ENCODE measurements at places on chromosomes 4 and X.

DNA sequence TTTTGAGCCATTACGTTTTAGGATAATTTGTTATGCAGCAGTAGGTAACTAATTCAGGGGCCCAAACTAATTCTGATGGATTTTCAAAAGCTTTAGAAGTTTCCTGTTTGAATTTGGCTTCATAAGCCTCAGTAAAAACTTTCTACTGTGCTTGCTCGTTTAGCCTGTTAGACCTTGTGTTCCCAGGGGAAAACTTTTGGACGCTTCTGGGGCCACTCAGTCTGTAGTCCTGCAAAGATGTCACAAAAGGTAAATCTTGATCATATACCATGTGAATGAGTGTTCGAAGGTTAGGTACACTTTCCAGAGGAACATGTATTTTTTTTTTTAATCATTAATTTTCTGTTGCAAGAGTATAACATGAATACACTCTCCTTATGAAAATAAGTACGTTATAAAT, 70.7 kb downstream of the SUPT20HL2 start:
- DNase-seq = no peak

DNA sequence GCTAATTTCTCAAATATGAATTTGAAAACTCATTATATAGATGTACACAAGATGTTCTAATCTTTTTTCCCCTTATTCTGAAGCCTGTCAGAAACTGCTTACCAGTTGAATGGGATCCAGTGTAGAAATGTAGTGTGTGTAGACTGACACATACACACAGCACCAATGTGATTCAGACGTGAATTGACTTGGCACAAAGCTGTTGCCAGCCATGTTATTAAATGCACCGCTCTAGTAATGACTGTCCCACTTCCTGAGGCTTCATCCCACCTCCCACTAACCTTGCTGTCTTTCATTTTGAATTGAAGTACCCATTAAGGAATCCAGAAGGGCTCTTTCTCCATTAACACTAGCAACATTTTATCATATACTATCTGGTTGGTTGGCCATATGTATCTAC, 146.6 kb downstream of the PPA2 start:
- no peak for DNase-seq

GRCh38 chr4:24924309-24924781, 11.5 kb upstream of the CCDC149 start:
- no peak for DNase-seq

- no peak for DNase-seq
Measured at GRCh38 chrX:96929036-96929435, 45.3 kb downstream of the RPA4 start.

DNA sequence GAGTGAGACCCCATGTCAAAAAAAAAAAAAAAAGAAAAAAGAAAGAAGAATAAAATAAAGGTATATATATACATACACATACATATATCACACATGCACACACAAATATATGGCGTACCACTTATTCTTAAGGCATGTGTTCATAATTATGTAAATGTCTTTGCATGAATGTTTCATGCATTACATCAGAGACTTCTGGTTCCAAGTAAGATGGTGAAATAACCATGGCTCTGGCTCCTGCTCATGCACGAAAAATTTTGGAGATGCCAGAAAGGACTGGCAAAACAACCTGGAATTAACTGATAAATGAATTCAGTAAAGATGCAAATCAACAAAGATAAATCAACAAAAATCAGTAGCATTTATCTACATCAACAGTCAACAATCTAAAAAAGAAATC, 19.7 kb upstream of the FHIP1A start:
- no peak for DNase-seq

GRCh38 chr4:53043055-53043454, 180.9 kb downstream of the RASL11B start:
- DNase-seq = no peak

DNA sequence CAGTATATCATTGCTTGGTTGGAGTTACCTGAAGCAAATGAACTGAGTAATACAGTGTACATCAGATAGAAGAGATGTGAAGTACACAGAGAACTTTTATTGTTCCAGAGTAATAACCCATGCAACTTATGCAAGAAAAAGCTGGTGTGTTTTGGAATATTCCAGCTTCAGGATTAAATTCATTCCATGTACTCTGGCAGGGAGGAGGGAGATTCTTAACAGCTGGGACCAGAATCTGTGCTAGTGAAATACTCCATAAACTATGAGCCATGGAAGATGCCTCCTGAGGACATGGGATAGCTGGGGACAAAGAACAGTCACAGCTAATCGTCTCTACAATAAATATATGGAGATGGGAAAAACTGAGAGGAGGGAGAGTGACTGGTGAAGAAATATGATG, 101.6 kb upstream of the OTUD4 start:
- no peak for DNase-seq

- DNase-seq = peak; percentile 20
Measured at GRCh38 chrX:9885150-9885549, 82.0 kb upstream of the CLDN34 start.

DNA sequence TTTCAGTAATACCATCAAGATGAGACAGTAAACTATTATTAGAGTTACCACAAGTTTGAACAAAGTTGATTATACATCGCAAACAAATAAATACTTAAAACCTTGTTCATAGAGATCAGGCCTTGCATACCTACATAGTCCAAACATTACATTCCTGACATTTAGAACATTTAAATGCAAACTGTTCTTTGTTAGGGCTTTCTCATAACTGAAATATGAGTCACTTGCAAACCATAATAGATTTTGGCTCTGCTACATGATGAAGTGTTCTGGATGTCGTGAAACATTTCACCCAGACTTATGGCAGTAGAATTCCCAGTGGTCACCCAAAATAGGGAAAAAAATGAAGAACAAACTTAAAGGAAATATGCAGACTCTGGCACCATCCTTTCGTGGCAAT, 75.0 kb downstream of the FAT4 start:
- no peak for DNase-seq

DNA sequence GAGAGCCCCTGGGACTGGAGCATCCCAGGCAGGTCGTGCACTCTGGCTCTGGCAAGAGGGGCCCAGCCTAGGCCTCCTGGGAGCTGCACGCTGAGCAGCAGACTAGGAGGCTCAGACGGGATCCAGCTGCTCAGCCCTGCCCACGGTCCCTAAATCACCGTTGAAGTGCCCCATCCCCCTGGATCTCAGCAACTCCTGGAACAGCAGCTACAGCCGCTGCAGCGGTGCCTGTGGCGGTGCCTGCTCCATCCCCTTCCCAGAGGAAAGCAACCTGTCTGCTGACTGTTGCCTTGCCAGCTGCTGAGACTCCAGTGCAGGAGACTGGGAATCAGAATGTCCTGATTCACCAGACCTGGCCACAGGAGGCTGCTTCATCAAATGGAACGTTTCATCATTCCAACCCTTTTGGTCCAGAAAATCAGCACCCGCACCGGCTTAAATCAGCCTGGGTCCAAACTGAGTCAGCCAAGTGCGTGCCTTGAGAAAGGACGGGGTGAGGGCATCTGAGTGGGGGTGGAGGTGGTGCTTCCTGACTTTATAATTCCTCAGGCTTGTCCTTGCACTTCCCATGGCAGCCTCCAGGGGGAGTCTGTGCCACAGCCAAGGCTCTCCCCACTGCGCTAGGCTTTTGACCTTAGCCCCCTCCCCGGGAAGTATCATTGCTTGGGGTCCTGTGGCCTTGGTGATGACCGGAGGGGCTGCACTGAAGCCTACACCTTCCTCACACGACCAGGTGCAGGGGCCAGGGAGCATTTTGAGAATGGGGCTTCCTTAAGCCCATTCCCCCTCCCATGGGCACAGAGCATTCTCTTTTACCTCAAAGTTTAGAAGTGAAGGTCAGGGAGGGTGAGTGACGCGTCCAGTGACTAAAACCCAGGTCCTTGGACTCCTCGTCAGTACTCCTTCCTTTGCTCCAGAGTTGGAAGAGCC, 6.5 kb downstream of the ZNF185 start:
- peak; percentile 5 for DNase-seq

DNA sequence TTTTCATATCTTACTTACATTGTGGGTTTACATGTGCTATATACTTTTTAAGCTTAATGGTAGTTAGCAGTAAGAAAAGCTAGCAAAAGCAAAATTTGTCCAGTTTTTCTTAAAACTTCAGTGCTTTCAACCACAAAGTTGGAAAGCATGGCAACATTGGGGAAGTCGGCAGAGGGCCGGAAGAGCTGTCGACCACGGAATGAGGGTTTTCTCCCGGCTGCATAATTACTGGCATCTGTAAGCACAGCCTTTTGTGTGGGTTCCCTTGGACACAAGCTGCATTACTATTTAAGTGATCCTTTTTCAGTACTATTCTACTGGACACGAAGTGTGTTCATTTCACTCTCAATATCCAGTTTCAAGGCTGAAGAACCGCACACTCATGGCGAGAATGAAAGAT, 560.4 kb downstream of the ANKRD50 start:
- DNase-seq = no peak

Measured in stimulated activated CD8-positive, alpha-beta memory T cell treated with anti-CD3 and anti-CD28 coated beads, Interleukin-15, amount 100 ng/mL, for 24 hours (primary cell).